ENCODE measurements at places on chromosomes 4 and X.

GRCh38 chrX:102338162-102338561, 91.2 kb downstream of the NXF2 start:
- DNase-seq, result no peak

DNA sequence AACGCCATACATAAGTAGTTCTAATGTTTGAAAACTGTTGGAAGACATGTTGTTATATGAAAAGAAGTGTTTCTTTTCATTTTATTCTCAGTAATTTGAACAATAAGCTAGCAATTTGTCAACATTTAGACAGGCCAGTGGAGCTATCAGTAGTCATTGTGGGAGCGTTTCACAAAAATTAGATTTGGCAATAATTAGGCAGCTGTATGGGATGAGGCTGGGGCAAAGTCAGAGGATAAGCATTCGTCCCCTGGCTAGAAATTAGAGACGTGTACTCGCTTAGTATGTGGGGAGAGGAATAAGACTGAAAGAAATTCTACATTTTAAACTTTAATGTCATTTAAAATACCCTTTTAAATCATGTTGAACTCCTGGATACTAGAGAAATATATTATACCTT, 70.6 kb downstream of the TMEM144 start:
- no peak for DNase-seq

DNA sequence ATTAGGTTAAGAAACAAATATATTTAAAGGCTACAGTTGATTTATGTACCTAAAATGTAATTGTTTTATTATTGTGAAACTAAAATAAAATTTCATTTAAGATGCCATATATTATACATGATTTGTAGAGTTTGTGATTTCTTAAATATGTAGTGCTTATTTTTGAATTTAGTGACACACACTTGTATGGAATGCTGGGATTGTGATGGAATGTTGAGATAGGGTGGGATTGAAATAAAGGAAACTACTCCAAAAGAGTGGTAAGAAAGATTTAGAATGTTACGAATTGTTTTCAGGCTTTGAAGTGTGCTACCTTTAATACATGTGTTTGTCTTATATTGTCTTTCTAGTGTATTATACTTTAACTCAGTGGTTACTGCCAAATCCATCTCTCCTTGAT, 330.3 kb upstream of the PITX2 start:
- DNase-seq, result no peak

- DNase-seq, result no peak
Observed at GRCh38 chr4:155445306-155445705, 68.5 kb upstream of the MAP9 start.

DNA sequence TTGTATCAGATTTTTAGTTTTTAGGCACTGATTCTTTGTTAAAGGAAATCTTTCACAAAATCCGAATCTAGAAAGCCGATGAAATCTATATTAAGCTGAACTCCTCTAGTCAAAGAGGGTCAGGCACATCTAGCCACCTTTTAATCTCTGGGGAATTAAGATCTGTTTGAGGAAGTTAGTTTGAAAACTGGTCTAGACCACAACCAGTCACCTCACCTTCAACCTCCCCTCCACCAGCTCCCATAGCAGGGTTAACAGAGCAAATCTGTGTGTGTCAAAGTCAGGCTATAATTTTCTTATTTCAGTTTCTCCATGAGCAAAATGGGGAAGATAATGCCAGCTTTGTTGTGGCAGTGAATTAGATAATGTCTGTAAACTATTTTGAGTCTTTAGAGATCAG, 110.0 kb upstream of the IGFBP7 start:
- no peak for DNase-seq

- no peak for DNase-seq
Observed at GRCh38 chrX:44267116-44267515, 76.4 kb downstream of the EFHC2 start.

DNA sequence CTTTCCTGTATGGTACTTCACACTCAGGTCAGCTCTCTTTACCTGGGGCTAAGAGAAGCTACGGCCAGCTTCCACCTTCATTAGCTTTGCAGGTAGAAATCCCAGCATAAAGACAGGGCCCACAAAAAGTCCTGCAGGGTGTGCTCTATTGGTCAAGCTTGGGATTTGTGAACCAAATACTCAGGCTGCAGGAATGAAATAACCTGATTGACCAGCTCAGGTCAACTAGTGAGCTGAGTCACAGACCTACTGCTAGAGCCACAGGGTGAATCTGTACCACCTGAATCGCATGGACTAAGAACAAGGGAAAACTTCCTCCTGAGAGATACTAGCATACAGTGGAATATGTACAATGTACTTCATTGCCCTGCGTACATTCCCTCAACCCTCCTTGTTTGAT, 172.2 kb downstream of the HHIP start:
- DNase-seq, result no peak

DNA sequence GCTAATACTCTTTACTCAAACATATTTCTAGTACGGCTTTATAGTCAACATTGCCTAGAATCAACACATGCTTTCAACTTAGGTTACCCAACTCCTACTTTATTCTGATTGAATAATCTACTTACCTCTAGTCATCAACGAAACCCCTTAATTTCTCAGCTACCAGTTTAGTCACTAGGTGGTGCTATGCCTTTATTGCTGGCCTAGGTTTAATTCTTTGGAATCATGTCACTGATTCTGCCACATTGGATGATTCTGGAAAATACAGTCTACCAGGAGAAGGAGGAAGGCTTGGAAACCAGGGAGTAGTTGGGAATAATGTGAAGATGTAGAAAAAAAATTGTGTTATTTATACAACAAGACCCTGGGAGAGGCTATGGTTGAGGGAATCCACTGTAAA, 167.7 kb downstream of the DCAF12L2 start:
- DNase-seq, result no peak

- DNase-seq, result no peak
Observed at GRCh38 chrX:41350150-41350975, 16.4 kb downstream of the DDX3X start.

GRCh38 chrX:13050151-13050550, 5.7 kb upstream of the FAM9C start:
- DNase-seq, result no peak

GRCh38 chr4:97656044-97656720, 487.1 kb downstream of the STPG2 start:
- no peak for DNase-seq

DNA sequence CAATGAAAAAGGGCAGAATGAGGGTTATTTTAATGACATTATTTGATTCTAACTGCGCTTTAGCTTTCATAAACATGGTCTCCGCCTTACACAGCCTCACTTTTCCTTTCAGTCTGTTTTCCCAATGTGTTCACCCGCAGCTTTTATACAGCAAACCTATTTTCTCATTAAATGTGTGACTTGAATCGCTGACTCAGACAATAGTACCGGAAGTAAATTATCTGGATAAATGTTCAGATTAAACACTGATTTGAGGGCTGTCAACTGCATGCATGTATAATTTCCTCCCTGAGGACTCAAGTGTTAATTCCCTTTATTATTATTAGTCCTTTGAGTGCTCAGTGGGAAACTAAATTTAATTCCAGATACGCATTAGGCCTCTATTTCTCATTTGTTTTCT, 117.3 kb downstream of the FAM133A start:
- DNase-seq, result no peak

- no peak for DNase-seq
Observed at GRCh38 chr4:7402526-7402925, 32.2 kb downstream of the PSAPL1 start.
